Left renal cortex interstitium (tissue), 4 donors: ENCODE measurements at places on chromosomes 12 and 14. TPM values are rescaled to one million over a fixed set of nuclear protein-coding genes. Genes with fewer than 3 reads are reported as not detected.

GRCh38 chr12:79717006-79717405 lies 26.2 kb upstream of the PAWR start:
- DNase-seq = no peak

DNA sequence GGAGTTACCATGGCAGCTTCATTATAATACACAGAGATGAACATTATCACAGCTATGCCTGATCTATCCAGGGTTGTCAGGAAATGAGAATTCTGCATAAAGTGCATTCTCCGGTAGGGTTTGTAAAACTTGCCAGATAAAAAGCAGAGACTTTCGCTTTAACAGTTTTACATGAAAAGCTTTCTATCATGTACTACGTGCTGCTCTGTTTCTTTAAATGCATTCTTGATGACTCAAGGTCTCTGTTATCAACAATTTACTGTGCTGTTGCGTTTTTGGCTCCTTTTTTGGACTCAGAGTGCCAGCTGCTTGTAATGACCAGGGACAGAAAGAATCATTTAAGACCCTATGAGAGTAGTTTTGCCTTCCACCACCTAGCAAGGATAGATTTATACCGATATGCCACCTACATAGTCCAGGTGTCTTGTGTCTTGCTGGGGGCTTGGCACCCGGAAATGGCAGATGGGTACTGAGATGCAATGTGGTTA lies 371.2 kb downstream of the BTG1 start:
- no peak for DNase-seq

YBX3 gene
- polyA plus RNA-seq = 278 TPM

DNA sequence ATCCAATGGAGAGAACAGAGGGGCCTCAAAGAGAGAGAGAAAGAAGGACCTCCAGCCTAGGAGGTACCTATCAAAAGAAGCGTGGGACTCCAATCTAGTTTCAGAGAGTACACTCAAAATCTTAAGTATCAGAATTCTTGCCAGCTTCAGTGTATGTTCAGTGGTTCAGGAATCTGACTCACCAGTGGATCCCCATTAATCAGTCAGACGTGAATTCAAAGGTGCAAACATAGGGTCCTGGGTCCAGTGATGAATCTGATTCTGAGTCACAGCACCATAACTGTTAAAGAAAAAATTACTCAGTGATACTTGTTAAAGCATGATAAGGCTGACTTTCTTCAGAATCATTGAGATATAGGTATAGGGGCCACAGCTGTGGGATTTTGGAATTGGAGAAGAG lies 33.2 kb downstream of the ETNK1 start:
- no peak for DNase-seq

KLRC2 gene
- 0.17 TPM for polyA plus RNA-seq

- DNase-seq = no peak
Observed at GRCh38 chr14:22096514-22096895, 422.9 kb upstream of the OR4E1 start.

DNA sequence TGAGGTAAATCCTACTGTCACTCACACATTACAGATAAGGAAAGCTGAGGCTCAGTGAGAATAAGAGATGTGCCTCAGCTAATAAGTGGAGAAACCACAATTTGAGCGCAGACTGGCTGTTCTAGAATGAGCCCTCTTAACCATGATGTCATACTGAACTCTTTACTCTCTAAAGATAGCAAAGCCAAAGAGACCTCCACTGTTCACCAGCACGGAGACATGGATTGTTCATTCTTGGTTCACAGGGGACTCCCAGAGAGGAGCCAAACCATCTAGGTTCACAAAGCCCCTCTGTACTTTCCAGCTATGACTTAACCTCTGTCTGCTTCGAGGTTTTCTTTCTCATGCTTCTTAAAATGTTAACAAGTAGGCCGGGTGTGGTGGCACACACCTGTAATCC lies 32.7 kb upstream of the YARS2 start:
- DNase-seq = no peak

KRT86 gene
- polyA plus RNA-seq = not detected

SMOC1 gene
- 1.7 TPM for polyA plus RNA-seq

DNA sequence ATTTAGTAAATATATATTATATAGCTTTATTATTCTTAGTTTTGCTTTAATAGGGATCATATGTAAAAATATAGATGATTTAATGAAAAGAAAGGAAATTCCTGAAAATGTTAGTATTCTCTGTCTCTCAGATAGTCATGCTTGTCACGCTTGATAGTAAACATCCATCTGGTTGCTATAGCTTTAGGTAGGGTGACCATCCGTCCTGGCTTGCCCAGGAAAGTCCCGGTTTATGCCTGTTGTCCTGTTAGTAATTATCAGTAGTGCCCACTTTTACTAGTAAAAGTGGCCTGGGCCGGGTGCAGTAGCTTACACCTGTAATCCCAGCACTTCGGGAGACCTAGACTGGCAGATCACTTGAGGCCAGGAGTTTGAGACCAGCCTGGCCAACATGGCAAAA lies 23.8 kb downstream of the CFAP54 start:
- no peak for DNase-seq

ADIPOR2 gene
- polyA plus RNA-seq = 47.0 TPM

DNA sequence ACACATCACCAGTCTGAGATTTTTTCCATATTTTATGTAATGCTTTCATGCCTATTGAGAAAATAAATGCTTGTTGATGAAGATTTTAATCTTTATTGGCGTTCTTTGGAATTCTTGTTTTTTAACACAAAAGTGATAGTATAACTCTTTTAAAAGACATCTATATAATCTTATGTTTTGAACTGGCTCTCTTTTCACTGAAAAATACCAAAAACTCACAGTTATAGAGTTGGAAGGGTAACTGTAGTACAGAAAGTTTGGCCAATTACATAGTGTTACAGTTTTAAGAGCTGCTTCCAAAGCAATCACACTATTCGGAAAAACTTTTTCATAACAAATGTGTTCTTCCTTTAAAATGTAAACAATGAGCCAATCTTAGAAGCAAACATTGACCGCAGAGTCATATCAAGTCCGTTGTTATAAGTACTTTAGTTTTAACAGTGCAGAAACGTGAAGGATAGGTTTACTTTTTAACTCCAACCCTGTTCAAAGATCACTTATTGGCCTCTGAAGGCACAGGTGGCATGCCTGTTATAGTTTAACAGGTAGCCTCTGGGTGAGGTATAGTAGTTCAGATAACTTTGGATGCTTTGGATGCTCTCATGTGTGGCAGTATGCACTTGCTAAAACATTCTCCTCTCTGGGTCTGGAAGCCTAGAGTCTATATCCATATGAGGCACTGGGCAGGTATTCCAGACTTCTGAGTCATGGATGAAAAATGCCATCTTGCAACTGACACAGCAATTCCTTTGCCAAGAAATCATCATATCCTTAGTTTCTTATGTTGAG lies 12.1 kb upstream of the NTN4 start:
- no peak for DNase-seq

- no peak for DNase-seq
Observed at GRCh38 chr12:111446631-111447570, 41.2 kb downstream of the SH2B3 start.

FOXA1 gene
- polyA plus RNA-seq = 5.4 TPM

GRCh38 chr14:93683226-93683625 lies 105.1 kb downstream of the PRIMA1 start:
- no peak for DNase-seq

DNA sequence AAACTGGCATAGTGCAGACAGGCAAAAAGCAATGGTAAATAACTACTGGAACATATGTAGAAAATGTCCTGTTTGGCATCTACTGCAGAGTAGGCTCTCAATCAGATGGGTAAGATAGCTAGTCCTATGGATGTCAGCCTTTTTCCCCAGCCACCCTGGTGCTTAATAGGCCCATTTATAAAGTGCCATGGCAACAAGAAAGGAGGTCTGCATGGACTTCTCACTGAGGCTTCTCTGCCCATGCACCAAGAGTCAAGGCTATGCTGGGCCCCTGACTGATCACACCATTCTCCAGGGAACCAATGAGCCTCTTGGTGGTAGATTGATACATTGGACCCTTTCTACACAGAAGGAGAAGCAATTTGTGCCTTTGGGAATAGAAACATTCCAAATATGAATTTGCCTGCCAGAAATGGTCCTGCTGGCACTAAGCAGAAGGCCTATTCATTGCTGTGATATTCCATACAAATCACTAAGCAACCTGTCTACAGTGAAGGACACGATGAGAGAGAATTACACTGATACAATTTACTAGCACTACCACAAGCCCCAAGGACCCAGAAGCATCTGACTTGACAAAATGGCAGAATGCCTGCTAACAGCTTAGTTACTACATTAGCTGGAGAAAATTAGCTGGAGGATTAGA lies 43.8 kb downstream of the RESF1 start:
- no peak for DNase-seq

RHOJ gene
- polyA plus RNA-seq = 24.8 TPM

DNA sequence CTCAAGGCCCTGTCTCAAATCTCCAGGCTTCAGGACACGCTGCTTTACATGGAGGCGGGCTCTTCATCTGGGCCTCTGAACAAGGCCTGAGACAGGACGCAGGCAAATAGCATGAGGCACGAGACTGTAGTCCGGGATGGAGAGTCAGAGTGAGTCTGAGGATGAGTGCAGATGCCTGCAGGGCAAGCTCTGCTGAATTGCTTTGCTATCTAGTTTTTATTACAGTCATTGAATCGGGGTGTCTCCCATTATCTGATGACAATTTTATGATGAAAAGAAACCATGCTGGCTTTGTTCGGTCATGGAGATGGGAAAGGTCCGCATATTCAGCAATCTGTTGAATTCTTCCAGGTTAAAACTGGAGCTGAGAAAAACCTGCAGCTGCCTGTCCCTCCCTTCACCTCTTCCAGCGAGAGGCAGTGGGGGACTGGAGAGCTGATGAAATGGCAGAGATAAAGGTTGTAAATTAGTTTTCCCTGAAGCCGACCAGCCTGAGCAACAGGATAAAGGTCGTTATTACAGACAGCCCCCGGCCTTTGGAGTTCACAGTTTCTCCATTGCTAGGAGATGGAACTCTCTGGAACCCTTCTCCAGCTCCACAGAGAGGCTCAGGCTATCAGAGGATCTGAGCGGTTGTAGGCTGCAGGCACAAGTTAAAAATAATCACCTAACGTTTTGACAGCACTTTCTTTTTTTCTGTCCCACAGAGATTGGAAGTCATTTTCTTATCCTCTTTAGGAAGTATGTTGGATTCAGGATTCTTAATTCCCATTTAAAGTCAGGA lies 1.3 kb upstream of the ADGRD1 start:
- no peak for DNase-seq

GRCh38 chr12:93894391-93895088 lies 217.4 kb downstream of the CRADD start:
- peak; percentile 47 for DNase-seq

DNA sequence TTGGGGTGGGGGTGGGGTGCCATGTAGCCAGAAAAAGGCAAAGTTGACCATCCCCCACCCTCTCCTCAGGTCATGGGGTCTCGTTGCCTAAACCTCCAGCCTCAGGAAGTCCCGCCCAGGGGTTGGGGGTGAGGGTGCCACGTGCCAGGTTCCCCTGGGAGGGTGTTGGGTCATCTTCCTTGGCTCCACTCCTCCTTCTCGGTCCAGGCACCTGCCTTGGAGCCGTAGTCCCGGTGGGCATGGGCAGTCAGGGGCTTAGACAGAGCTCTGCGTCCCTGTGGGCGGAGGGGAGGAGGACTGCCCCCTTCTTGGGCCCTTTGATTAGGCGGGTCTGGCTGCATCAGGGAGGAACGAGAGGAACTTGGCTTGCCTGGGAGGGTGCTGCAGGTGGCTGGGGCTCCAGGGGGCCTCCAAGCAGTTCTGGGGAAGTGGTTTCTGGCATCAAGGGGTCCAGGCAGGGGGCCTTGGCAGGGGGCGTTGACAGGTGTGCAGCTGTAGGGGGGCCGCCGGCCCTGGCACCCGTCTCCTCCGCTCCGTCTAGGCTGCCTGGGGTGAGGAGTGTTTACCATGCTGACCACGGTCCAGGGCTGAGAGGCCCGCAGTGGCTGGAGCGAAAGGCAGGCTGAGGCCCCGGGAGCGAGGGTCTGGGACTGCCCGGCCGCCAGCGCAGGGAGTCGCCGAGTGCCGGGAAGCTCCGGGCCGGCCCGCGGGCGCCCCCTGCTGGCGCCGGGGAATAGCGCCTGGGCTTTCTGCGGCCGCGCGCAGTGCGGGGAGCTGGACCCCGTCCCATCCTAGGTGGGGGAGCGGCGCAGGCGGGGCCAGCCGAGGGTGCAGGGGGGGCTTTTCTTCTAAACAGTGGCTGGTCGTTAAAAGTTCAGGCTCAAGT lies 7.9 kb downstream of the SETD1B start:
- no peak for DNase-seq

DNA sequence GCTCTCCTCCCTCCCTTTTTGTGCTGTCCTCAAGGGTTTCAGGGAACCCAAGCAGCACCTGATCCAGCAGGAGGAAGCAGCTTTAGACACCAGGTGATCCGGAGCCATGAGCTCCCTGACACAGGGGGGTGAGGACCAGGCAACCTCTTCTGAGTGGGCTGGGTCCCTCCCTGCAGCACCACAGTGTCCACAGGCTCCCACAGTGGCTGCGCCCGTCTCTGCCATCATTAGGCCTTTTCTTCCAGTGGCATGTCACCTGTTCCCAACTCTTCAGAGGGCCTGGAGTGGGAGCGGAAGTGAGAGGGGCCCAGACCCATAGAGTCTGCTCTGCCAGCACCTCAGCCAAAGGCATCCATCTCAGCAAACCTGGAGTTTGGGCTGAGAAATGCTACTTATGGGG lies 421 bp upstream of the KRT76 start:
- no peak for DNase-seq

GRCh38 chr14:23023022-23023794 lies 11.5 kb downstream of the PSMB5 start:
- no peak for DNase-seq
